ENCODE measurements at places on chromosomes 13 and 19.

GRCh38 chr13:78227709-78228108 lies 309.1 kb upstream of the EDNRB start:
- DNase-seq, result no peak

DNA sequence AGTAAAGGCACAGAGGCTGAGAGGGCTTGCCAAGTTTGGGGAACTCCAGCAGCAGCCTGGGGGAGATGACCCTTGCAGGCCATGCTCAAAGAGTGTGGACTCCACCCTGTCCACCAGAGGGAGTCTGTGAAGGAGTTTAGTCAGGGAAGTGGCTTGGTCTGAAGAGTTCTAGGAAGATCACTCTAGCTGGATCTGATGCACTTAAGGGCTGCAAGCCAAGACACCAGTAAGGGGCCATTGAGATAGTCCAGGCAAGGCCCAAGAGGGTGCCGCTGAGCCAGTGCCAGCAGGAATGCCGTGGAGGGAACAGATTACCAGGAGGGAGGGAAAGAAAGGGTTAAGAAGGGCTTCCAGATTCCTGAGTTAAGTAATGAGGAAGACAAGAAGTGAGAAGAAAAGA lies 68.7 kb downstream of the ZAR1L start:
- DNase-seq, result peak; percentile 3

- no peak for DNase-seq
These were observed 24.2 kb downstream of the GAS6 start for GRCh38 chr13:113839536-113840204.

- DNase-seq, result no peak
These were observed 1.1 kb downstream of the ZNF625 start for GRCh38 chr19:12155324-12155860.

DNA sequence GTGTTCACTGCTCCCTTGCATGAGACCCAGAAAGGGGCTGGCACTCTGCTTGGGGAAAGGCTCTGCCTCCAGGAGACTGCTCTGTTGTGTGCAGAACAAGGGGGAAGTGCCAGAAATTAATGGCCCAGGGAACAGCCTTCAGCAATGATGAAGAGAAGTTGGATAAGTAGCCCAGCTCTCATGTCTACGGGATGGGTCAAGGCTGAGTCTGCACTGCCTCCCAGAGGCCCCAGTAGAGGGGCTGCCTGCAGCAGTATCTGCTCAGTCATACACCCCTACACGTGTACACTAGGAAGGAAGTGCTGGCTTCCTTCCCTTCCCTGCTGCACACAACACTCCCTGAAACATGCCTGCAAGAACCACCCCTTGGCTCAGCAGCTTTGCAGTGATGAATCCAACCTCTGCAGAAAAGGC lies 54.6 kb upstream of the URI1 start:
- no peak for DNase-seq

- DNase-seq, result no peak
These were observed 7.2 kb downstream of the RAB20 start for GRCh38 chr13:110554227-110554836.

DNA sequence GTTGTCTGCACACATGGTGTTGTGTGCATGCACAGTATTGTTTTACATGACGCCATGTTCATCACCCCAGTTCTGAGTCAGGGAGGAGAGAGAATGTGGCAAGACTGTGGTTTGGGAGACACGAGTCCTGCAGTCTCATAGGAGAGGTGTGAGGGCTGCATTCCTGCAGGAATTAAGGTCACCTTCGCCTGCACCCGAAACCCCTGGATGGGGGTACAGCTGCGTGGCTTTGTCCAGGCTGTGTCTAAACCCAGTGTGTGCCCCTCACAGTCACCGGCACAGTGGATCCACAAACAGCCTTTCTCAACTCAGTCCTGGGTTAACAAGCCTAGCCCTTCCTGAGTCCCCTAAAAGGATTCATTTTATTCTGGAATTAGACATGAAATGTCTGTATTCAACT lies 5.7 kb downstream of the ADPRHL1 start:
- no peak for DNase-seq

DNA sequence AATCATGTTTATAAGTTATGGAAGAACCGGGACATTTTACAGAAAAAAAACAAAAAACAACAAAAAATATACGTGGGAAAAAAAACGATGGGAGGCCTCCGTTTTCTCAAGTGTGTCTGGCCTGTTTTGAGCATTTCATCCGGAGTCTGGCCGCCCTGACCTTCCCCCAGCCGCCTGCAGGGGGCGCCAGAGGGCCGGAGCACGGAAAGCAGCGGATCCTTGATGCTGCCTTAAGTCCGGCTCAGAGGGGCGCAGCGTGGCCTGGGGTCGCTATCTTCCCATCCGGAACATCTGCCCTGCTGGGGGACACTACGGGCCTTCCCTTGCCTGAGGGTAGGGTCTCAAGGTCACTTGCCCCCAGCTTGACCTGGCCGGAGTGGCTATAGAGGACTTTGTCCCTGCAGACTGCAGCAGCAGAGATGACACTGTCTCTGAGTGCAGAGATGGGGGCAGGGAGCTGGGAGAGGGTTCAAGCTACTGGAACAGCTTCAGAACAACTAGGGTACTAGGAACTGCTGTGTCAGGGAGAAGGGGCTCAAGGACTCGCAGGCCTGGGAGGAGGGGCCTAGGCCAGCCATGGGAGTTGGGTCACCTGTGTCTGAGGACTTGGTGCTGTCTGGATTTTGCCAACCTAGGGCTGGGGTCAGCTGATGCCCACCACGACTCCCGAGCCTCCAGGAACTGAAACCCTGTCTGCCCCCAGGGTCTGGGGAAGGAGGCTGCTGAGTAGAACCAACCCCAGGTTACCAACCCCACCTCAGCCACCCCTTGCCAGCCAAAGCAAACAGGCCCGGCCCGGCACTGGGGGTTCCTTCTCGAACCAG lies 1.8 kb upstream of the APOE start:
- peak; percentile 41 for DNase-seq

- DNase-seq, result no peak
These were observed 475.5 kb downstream of the TSHZ3 start for GRCh38 chr19:30873691-30874090.

DNA sequence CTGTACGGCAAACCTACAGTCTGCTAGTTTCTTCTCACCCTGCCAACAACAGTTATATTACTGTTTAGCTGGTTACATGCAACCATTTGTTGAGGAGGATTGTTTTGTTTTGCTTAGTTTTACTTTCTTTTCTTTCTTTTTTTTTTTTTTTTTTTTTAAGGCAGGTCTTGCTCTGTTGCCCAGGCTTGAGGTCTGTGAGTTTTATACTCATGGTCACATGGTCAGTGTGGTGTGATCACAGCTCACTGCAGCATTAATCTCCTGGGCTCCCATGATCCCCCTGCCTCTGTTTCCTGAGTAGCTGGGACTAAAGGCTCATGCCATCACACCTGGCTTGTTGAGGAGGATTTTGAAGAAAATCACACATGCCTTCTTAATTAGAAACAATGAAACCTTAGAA lies 505.6 kb downstream of the GPC5 start:
- DNase-seq, result no peak

GRCh38 chr19:14496834-14497227 lies 904 bp upstream of the GIPC1 start:
- DNase-seq, result peak; percentile 11

DNA sequence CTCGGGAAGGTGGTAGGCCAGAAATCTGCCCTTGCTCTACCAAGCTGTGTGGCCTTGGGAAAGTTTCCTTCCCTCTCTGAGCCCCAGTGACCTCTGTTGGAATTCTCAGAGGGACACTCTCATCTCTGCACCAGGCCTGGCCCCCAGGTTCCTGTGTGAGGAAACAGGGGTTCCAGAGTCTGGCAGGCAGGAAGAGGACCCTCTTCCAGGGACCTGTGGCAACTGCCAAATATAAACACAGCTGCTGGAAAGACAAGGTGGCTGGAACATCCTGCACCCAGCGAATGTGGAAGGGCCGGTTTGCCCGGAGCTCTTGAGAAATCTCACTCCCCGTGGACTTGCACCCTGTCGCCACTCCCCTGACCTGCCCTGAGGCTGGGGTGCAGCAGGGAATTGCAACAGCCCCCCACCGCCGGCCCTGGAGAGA lies 52.8 kb downstream of the GADD45B start:
- DNase-seq, result no peak

GRCh38 chr13:47166336-47166735 lies 269.5 kb upstream of the HTR2A start:
- DNase-seq, result no peak

GRCh38 chr13:71291842-71292146 lies 575.2 kb downstream of the DACH1 start:
- no peak for DNase-seq

DNA sequence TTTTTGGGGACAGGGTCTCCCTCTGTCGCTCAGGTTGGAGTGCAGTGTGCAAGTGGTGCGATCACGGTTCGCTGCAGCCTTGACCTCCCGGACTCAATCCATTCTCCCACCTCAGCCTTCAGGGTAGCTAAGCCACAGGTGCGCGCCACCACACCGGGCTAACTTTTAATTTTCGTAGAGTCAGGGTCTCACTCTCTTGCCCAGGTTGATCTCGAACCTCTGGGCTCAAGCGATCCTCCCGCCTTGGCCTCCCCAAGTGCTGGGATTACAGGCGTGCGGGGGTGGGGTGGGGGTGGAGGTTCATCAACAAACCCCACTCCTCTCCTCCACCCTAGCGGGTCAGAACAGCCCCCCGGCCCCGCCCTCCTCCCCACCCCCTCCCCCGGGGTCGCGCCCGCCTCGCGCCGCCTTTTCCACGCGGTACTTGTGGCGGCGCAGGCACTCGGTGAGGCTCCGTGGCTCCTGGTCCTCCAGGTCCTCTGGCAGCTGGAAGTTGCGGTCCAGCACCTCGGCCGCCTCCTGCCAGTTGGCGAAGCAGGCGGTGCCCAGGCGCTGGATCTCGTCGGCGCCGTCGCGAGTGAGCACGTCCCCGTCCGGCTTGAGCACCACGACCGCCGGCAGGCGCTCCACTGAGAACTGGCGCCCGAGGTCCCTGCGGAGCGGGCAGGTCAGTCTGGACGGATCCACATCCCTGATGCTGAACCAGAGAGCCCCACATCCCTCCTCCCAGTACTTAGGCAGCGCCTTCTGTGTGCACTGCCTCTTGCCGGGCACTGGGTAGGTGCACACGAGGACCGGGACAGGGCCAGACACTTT lies 5.2 kb downstream of the NXNL1 start:
- DNase-seq, result no peak

DNA sequence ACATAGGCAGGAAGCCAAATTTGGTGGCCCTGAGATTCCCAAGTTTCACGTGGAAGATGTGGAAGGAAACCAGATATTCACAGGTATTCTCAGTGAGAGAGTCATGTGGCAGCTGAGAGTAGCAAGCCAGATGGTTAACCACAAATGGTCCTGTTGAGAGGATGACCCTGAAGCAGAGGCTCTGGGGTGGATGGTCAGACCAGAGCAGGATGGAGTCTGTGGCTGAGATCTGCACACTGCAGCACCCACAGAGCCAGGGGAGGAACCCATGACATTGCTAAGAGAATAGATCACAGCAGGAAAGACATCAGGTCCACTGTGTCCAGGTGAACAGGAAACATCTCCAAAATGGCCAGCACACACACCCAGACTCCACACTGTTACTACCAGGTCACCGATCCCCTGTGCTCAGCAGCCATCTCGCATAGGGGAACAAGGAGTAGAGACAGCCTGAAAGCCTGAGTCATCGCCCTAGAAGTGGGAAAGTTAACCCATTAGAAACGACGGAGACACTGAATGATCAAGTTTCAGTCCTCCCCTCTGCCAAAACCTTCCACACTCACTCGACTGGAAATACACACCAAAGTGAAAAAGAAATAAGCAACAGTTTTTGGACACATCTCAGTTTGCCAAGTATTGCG lies 160.0 kb downstream of the RBM26 start:
- DNase-seq, result no peak

DNA sequence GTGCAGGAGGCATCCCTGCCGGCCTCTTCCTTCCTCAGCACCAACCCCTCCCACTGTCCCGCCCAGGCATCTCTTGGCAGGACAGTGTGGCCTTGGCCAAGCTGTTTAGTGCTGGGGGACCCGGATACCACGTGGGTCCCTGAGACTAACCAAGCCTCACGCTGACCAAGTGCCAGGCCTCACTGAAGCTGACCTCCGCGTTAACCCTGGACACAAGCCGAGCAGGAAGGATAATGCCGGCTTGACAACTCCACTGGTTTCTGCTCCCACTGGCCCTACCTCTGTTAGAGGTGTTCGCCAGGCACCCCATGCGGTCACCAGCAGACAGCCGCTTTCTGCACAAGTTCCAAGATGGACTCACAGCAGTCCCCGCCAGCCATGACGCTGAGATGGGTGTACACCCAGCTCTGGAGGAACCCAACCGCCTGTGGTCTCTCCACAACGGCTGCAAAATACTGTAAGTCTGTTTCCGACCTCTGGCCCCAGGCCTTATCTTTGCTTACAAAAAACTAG lies 12.4 kb downstream of the GRTP1 start:
- DNase-seq, result no peak

DNA sequence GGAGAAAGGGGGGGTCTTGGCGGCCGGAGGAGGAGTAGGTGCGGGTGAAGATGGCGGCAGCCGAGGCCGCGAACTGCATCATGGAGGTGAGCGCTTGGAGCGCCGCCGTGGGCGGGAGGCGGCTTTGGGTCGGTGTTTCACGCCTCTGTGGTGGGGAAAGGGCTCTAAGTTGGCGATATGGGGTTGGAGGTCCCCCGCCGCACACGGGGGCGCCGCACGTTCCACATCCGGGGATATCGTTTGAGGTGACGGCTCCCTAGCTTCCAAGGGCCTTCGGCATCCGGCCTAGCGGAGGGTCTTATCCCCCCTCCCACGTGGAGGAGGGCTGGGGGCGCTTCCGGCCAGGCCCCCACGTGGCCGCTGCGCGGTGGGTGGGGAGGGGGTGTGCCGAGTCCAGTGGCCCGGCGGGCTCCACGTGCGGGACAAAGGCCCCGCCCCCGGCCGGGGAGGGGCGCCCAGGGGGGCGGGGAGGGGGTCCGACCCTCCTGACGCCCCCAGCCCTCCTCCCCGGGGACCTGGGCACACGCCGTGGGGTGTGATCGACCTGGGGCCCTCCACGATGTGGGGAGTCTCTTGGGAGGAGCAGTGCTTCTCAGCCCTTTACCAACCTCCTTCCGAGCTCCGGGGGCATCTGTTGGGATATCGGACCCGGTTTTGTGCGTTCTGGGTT lies at the start of gene PRMT1:
PRMT1 (plus strand) TSS at position 41 of the 670 bp plus-strand sequence; CDS start at position 51, 10 bp downstream.
- DNase-seq, result peak; percentile 28

DNA sequence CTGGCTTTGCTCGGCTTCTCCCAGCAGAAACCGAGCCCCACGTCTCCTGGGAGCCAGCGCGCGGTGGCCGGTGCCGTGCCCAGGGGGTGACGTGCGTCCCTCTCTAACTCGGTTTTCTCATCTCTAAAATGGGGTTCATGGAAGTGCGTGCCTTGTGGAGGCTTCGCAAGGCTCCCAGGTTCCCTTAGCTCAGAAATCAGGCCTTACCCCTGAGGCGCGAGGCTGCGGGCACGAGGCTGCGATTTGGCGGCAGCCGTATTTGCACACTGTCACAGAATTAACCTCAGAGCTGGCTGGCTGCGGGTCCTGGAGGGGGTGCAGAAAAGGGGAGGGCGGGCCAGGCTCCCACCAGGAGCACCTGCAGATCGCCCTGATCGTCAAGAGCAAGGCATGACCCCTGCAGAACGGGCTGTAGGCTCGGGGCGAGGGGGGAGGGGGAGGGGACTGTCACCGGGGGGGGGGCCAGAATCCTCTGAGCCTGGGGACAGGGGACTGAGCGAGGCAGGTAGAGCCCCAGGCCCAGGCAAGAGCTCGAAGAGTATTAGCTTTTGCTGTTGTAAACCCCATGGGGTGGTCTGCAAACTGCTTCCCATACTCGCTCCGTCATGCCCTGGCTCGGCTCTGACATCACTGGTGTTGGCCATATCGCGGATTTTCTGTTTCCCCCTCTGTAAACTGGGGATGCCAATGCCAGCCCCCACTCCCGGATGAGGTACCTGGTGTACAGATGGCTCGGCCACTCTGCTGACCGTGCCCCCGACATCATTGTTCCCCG lies 62.2 kb downstream of the CCNE1 start:
- no peak for DNase-seq

Measured in NCI-H1105 treated with DMSO at 0.1 percent for 48 hours (cell line).